ENCODE measurements at places on chromosomes 3 and 15. TPM values are rescaled to one million over a fixed set of nuclear protein-coding genes. Genes with fewer than 3 reads are reported as not detected.

DNA sequence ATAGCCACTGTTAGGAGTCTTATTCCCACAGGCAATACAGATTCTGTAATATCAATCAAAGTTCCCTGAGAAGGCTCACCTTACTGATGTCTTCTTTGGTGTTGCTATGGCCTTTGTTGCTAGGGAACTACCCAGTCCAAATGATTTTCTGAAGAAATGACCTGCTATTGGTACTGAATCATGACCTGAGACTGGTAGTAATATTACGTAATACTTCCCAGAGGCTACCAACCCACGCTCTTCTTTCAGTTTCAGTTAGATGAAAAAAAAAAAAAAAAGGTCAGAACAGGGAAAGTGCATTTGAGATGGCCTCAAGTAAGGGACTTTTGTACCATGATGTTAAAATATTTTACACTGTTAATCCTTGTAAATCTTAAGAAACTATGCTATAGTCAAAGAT, 1092.5 kb upstream of the EPHA6 start:
- DNase-seq: no peak

- DNase-seq: no peak
Observed at GRCh38 chr15:39269352-39269751, 311.5 kb upstream of the THBS1 start.

- no peak for DNase-seq
Observed at GRCh38 chr3:65230261-65231139, 542.7 kb upstream of the ADAMTS9 start.

GRCh38 chr3:33006571-33007286, 55.3 kb downstream of the CCR4 start:
- no peak for DNase-seq

The RAB7A gene
- 179 TPM for polyA plus RNA-seq

The MASP1 gene
- polyA plus RNA-seq: 13.1 TPM

The SMAD6 gene
- polyA plus RNA-seq: 20.1 TPM

- no peak for DNase-seq
Observed at GRCh38 chr3:97721446-97721845, 43.1 kb upstream of the ARL6 start.

DNA sequence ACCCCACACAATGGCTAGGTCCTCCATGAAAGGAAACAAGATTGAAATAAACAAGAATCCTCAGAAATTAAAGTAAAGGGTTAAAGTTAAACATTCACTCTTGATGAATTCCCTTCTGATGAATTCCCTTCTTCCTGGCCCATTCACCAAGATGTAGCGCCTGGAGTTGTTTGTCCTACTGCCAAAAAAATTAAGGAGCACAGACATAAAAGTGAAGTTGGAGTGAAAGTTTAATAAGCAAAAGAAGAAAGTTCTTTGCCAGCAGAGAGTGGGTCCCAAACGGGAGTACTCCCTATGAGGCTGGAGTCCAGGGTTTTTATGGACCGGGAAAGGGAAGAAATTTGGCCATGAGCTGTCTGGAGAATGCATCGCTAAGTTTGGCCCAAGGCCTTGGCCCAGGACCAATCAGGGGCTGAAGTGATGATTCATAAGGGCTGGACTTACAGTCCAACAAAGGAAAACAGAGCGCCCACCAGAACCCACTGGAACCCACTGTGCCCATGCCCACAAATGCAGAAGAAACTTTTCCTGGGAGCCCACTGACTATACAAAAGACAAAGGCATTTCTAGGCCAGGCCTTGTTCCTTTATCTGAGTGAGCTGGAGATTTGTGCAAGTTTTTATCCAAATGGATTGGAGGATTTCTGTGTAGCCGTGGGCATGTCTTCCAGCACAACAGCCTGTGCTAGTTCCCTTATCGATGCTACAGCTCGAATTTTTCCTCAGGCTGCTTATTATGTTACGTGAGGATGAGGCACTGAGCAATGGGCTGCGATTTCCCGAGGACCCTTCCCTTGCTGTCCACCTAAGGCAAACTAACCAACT, 1561.6 kb downstream of the OTOL1 start:
- peak; percentile 71 for DNase-seq

The C3orf85 gene
- polyA plus RNA-seq: not detected

The HDC gene
- 5.4 TPM for polyA plus RNA-seq

DNA sequence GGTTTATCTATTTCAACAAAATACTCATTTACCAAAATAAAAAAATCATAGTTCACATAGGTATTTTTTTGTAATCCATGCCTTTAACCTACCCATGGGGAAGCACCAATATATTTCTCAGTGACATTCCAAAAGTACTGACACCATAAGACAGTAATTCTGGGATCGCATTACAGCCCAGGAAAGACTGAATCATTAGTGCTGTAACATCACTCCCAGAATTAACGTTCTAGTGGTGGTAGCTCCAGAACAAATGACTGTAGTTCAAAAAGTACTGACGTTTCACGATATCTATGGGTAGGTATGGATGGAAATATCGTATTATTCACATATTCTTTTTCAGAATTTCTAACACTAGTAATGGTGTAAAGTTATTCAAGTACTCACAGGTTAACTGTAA, 54.3 kb upstream of the NEK10 start:
- no peak for DNase-seq

GRCh38 chr3:147404000-147404799, 2.1 kb downstream of the ZIC4 start:
- DNase-seq: no peak

The EPHB1 gene
- 0.67 TPM for polyA plus RNA-seq

DNA sequence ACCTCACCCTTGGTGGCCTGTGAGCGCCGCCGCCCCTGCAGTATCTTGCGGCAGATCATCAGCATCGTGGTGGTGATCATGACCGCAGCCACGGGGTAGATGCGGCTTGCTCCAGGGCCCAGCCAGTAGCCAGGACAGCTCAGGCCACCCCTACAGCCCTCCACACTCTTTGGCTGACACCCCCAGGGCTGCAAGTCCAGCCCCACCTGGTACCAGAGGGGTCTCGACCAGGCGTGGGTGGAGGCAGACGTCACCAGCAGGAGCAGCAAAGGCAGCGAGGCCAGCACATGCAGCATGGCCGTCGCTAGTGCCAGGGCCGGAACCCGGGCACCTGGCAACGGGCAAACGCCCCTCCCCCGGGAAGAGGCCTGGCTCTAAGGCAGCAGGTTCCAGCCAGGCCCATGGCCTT, at the start of gene TMEM89:
Gene TMEM89 (minus strand): TSS at position 309 of the 409 bp plus-strand sequence. CDS start 13 bp downstream, at position 296.
- no peak for DNase-seq

DNA sequence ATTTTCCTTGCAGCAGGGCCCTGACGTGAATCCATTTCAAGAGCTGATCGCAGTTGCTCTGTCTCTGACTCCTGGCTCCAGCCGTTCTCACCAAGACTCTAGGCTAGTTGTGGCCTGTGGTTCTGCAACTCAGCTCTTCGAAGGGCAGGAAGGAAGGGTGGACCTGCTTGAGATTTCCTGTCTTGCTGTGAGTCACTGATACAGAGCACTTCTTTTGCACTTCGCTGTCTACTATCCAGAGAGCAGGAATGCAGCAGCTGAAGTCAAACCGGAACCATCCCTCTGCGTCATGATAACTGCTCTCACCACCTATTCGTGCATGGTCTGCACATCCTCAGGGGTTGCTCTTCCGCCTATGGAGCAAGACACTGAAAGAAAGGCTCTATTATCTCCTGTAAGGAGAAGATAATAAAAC, 59.7 kb downstream of the RAP2B start:
- no peak for DNase-seq

DNA sequence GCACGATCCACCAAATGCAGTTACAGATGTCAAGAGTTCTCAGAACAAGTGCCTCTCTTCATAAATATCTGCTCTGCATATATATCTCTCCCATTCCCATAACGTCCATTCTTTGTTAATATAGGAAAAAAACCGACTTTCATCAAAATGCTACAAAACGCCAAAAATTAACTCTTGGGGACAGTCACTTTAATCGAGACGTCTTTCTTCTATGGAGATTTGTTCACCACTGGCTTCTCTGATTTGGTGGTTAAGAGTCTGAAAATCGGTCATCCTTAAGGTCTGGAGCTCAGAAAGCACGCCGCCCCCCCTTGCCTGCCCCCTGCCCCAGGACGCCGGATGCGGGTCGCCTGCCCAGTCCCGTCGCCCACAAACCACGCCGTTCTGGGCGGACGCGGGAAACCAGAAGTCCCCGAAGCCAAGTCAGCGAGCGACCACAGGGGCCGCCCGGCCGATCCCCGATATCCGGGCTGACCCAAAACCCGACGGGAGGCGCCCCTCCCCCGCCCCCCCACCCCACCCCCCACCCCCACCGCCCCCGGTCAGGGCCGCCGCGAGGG, 252.7 kb downstream of the TJP1 start:
- no peak for DNase-seq

DNA sequence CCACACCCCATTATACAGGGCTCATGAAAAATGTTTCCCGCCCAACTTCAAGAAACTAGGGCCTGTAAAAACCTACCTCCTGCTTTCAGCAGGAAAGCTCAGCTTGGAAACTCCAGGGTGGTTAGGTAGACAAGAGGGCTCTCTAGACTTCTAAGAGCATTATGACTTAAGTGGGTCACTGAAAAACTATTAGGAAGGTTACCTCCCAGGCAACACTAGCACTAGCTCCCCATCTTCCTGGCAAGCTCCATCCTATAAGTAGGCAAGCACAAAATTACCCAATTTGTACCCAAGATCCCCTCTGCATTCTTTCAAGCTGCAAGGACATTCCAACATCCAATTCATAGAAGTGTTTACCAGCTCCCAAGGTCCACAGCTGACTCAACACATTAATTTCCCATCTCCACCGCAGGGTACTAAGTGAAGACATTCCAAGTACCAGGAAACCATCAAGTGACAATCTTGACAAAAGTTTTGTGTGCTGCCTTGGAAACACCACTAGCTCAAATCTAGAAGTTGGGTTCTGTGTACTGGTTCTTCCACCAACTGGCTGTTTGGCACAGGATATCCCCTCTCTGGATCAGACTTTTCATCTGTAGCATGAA, 46.9 kb downstream of the WNT5A start:
- no peak for DNase-seq

The SNTN gene
- not detected for polyA plus RNA-seq
